COLO829 (cell line): ENCODE measurements at places on chromosomes 6 and 20.

DNA sequence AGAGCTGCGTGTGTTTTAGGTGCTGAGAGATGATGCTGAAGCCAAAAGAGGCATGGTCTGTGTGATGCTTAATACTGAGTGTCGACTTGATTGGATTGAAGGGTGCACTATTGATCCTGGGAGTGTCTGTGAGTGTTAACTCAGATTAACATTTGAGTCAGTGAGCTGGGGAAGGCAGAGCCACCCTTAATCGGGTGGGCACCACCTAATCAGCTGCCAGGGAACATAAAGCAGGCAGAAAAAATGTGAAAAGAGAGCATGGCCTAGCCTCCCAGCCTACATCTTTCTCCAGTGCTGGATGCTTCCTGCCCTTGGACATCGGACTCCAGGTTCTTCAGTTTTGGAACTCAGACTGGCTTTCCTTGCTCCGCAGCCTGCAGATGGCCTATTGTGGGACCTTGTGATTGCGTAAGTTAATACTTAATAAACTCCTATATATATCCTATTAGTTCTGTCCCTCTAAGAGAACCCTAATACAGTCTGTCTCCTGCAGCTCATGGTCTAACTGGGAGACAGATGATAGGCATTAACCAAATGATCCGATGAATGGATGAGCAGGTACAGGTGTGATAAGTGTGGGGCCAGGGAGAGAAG, 91.6 kb downstream of the TFAP2C start:
- DNase-seq = no peak

DNA sequence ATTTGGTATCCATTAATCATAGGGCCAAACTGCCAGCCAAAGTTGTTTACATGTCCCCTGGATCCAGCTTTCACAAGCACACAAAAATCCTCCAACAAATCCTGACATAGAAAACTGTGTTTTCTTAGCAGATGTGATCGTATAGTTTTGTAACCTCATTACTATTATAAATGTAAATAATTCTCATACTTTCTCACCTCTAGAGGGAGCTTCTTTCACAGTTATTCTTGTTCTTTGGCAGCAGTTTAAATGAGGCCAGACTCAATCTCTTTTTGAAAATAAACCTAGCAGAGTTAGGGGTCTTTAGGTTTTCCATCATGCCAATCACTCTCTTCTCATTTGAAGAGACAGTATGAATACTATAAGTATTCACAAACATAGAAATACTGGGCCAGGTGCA, 17.0 kb upstream of the ZNF318 start:
- no peak for DNase-seq

DNA sequence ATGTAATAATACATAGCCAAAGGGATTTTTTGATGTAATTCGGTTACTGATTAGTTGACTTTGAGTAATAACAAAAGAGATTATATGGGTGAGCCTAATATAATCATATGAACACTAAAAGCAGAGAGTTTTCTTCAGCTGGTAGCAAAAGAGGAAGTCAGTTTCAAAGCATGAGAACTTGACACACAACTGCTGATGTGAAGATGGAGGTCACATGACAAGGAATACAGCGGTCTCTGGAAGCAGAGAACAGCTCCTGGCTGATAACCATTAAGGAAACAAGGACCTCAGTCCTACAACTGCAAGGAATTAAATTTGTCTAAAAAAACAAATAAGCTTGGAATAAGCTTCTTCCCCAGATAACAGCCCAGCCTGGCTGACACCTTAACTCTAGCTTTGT, 154.5 kb upstream of the PRND start:
- no peak for DNase-seq

- no peak for DNase-seq
Observed at GRCh38 chr6:156848533-156848932, 71.4 kb downstream of the ARID1B start.

GRCh38 chr20:38057351-38057972, 23.9 kb downstream of the RPRD1B start:
- peak; percentile 80 for DNase-seq

GRCh38 chr20:15917283-15917682, 656.0 kb downstream of the KIF16B start:
- peak; percentile 79 for DNase-seq

- no peak for DNase-seq
Observed at GRCh38 chr20:45487231-45487635, 17.7 kb downstream of the WFDC2 start.

DNA sequence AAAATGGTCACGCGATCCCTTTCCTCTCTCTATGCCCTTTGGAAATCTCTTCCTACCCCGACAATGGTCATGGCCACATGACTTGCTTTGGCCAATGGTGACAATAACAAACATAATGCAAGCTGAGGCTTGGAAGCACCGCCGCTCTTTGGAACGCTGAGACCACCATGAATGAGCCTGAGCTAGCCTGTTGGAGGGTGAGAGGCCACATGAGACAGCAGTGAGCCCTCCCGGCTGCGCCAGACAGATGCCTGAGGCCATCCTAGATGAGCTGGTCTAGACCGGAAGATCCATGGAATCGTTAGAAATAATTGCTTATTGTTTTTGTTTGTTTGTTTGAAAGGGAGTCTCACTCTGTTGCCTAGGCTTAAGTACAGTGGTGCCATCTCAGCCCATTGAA, 64.2 kb downstream of the STK35 start:
- no peak for DNase-seq

DNA sequence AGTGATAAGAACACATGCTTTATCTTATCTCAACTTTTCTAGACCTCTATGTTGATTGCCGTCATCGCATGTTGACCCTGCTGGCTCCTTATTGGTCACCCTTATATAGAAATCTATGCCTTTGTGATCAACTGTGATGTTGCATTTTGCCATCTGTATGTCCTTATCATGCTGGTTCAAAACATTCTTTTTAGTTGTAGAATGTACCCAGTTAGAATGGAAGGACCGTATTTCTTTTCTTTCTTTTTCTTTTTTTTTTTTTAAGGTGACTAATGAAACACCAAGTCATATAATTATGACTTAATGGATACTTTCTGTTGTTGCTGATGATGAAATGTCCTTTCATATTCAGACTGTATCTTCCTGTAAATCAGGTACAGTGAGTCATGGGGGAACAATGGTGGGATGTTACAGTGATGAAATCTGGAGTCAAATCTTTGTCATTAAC, 145.9 kb upstream of the CITED2 start:
- DNase-seq = no peak

DNA sequence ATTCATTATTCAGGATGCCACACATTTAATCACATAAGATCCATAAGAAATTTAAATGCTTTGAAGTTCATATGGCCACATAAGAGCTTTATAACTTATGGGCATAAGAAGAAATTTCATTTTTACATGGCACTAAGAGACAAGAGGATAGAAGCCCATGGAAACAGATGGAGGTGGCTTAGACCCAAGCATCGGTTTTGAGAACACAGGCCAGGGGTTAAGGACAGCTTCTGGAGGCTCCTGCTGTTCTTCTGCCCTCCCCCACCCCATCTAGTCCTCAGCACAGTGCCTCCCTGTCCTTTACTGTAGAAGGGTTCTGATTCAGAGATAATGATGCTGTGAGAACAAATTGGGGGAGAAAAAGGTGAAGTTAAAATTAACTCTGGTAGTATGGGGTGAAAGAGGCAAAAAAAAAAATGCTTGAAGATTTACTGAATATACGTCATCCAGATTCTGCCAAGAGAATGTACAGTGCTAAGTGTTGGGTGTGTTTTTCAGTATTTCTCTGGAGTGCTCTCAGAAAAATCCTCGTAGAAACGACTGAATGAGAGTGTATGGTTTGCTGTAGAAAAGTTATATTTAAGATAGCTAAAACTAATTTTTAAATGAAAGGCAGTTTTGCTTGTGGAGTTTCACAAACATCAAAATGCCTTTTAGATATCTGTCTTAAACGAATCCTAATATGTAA, 539.7 kb downstream of the QKI start:
- DNase-seq = no peak

GRCh38 chr6:27479319-27480182, 6.6 kb upstream of the ZNF184 start:
- peak; percentile 86 for DNase-seq

- DNase-seq = no peak
Observed at GRCh38 chr6:153957394-153957793, 81.6 kb upstream of the OPRM1 start.

DNA sequence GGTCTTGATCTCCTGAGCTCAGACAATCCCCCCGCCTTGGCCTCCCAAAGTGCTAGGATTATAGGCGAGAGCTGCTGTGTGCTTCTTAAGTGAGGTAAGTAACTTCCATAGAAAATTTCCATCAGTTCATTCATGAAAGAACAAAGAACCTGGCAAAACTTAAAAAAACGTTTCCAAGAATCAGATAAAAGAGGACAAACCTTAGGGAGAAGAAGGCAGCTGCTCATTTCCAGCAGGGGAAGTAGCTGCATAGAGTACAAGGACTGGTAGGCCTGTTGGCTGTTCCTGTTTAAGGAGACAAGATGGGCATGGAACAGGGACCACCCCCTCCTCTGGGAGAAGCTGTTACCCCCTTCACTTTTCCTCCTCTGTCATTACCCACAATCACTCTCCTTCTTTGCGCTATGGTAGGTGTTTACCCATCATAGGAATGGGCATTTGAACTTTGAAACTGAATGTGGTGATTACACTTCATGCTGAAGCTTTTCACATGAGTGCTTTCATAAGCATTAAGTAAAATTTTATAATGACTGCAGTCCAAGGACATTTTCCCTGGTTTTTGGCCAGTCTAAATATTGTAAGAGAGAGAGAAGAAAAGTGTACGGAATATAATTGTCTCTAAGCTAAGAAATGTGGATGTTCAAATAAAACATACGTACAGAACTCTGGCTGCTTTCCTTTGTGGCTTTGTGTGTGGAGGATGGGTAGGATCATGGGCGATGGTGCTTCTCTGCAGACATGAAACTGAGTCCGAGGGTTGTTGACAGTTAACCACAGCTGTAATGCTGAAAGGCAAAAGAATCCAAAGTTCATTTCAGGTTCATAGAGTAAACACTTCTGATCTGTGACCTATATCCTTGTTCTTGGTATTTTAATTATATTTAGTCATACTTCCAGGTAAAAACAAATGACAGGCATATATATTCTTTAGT, 56.4 kb downstream of the CCN2 start:
- no peak for DNase-seq

DNA sequence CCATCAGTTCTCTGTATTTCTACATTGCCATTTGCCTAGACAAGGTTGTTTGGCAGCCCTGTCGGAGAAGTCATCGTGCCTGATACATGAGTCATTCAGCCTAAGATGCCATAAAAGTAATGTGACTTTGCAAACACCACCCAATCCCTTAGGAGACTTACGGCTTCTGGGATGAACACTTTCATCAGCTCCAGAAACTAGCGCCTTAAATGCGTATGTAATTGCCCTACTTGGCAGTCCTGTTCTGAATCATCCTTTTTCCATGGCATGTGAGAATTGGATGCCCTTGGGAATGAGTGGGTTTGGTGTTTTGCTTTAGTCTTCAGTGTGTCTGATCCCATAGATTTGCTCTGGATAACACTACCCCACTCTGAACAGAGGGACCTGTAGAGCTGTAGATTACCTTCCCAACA, 158.5 kb downstream of the SASH1 start:
- DNase-seq = peak; percentile 81

DNA sequence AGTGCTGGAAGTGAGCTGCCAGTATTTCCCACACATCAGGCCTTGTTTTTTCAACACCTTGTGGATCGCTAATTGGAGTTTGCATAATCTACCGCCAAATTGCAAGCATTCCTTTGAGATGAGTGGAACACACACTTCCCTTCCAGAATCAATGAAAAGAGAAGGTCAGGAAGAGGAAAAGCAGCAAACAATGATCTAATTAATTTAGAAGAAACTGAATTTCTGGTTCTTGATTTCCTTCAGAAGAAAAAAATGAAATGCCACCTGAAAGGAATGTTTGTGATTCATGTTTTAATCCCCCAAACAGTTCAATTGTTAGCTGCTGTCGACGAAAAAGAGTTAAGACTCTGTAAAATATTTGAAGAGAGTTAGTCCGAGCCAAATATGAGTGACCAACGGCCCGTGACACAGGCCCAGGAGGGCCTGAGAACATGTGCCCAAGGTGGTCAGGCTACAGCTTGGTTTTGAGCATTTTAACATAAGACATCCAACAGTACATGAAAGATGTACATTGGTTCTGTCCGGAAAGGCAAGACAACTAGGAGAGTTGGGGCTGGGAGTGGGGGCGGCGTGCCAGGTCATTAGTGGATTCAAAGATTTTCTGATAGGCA, 182.3 kb downstream of the MTFR2 start:
- DNase-seq = peak; percentile 13

GRCh38 chr20:41111578-41111951, 25.8 kb upstream of the PLCG1 start:
- no peak for DNase-seq

DNA sequence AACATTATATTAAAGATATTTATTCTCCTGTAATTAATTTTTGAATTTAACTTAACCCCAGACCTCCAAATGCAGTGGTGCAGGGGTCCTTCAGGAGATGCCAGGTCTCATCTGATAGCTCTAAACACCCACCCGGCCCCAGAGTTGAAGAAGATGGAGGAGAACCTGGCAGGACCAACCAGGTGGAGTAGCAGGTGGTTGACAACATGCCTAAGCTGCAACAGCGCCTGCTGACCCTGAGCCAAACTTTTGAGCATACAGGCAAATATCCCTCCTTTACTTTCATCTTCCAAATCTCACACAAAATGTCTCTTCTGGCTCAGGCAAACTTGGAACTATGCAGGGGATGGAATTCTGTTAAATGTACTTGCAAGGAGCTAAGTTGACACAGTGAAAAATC, 145.3 kb upstream of the TCF21 start:
- no peak for DNase-seq

- peak; percentile 82 for DNase-seq
Observed at GRCh38 chr20:58213121-58213520, 15.3 kb downstream of the ANKRD60 start.

GRCh38 chr6:54624779-54625178, 221.8 kb upstream of the FAM83B start:
- no peak for DNase-seq

DNA sequence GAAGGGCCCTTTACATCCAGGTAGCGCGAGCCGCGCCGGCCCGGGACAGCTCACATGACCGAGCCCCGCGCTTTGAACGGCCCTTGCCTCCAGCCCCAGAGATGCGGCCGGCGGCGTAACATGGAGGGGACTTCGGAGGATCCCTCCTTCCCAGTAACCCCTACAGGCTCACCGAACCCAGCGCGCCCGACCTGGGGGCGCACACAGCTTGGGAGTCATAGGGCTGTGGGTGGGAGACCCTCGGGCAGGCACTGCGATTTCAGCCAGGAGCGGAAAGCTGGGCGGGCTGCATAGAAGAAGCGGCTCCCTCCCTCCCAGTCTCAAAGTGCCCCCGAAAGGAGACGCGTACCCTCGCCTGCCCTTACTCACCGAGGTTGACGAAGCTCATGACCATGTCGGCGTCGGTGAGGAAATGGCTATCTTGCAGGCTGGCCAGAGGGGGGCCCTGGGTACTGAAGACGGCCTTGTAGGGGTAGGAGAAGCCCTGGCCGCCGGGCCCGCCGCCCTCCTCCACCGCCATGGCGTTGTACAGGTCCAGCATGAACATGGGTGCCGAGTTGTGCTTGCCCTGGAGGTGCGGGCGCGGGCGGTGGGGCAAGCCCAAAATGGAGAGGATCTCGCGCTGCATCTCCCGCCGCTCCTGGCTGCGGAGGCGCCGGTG, 975 bp downstream of the BMP7 start:
- DNase-seq = no peak
